ENCODE measurements at places on chromosomes 4 and X.

DNA sequence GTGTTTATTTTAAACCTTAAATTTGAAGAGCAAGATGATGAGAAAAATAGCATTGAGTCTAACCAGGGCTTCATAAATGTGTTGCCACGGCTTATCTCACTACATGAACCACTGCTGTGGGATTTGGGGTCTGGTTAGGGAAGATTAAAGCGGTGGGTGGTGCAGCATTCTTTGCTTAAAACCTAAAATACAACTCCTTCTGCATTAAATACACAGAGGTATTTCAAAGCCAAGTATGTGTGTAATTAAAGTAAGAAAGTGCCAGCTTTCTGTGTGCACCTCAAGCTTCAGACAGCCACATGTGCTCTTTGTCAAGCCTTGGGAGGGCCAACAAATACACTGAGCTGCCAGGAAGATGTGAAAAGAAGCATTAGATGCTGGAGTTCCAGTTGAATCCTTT lies 128.0 kb downstream of the CPE start:
- DNase-seq = no peak

- DNase-seq = peak; percentile 77
These were observed 6.0 kb upstream of the SH3TC1 start for GRCh38 chr4:8192748-8193738.

DNA sequence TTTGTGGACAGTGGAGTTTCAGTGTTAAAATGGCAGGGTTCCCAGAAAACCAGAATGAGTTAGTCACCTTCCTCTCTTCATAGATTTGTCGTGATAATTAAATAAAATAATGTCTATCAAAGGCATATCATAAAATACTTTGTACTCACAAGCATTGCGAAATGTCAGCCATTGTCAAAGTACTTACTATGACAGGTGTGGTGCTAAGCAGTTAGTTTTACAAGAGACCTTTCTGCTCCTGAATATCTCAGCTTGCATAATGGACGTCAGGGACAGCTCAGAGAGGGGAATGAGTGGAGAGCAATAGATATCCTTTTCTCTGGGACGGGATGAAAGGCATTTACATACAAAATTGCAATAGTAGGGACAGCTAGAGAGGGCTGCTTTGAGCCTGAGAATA lies 560.9 kb downstream of the KCNIP4 start:
- DNase-seq = no peak

DNA sequence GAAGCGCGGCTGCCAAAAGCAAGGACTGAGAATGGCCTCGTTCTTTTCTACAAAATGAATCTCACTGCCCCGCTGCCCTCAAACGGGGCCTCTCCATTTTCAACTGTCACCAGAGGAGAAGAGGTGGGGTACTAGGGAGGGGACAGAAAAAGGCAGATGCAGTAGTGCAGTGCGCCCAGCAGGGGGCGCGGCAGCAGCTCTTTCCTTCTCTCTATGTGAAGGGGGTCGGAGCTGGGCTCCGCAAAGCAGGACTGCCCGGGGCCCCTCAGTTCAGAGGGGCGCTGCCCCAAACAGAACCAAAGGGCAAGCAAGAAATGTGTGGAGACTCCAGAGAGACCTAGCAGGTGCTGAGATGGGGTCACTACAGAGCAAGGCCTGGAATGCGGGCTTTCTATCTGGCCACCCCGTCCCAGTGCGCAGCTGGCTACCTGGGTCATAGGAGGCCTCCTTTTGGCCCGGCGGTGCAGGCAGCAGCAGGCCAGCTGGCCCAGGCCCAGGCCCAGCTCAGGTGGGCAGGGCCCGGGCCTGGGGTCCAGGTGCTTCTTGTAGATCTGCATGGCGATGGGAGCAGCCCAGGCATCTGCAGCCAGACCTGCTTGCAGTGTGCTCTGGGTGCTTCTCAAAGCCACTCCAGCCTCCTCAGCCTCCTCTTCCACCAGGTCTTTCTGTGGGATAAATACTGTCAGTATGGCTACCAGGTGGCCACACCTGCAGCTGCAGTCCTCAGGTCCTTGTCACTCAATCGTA lies 5.9 kb downstream of the IRAK1 start:
- peak; percentile 51 for DNase-seq

DNA sequence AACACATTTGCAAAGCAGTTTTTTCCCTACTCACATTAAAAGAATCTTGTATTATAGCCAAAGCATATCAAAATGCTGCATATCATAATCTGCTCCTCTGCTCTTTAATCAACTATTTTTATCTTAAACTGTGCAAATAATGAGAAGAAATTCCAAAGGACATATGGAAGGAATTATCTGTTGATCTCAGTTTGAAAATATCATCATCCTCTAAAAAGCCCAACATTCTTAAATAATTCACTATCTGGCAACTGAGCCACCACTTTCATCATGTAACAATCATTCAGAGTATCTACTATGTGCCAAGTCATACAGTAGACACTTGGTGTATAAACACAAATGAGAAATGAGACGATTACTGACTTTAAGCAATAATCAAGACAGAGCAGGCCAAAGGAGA lies 63.0 kb downstream of the PRSS12 start:
- no peak for DNase-seq

GRCh38 chr4:4981427-4981826 lies 37.8 kb downstream of the CYTL1 start:
- no peak for DNase-seq

DNA sequence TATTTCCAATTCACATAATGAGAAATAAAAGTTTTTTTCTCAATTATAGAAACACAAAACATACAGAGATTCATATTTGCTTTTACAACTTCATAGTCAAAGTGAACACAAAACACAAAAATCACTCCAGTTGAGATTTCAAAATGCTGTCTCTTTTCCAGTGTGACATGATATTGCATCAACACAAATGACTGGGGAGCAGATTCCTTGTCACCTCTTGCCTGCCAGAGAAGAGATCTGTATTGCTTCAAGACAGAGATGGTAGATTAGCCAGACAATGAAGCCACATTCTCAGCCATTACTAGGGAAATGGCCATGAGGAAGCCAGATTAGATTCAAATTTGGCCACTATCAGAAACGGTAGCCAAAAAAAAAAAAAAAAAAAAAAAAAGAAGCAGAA lies 2313.1 kb upstream of the AGA start:
- peak; percentile 38 for DNase-seq

DNA sequence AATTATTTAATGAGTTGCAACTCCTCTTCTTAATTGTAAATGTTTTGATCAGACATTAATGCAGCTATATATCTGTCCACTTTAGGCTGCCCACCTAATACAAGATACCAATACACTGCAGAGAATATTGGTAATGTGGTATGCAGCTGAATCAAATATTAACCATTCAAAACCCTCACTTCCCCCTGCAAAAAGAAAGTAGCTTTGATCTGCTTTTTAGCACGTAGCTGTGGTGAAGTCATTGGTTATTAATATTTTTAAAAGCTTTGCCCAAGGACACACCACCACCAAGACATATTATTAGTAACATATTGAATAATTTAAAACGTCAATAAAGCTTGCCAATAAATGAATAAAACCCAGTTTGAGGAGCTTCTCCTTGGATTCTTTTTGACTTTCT lies 28.6 kb upstream of the CYP2U1 start:
- DNase-seq = no peak

DNA sequence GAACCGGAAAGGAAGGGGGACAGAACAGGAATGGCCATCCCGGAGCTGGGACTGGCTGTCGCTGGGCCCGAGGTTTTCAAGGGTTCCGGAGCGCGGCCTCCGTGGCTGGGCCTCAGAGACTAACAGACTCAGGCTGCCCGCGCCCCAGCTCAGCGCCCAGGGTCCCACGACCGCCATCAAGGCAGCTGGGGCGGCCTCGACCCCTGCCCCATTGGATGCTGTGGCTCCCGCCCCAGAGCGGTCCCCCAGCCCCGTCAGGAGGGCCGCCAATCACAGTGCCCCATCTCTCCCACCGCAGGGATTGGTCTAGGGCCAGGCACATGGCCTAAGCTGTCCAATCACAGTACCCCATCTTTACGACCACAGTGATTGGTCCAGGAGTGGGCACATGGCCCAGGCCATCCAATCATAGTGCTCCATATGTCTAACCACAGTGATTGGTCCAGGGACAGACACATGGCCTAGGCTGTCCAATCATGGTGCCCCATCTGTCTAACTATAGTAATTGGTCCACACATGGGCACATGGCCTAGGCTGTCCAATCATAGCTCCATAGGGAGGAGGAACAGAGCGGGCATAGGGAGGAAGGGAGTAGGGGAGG lies 105.3 kb upstream of the NKX1-1 start:
- DNase-seq = peak; percentile 32

- peak; percentile 21 for DNase-seq
These were observed 20.8 kb downstream of the IRF2 start for GRCh38 chr4:184453365-184454160.

DNA sequence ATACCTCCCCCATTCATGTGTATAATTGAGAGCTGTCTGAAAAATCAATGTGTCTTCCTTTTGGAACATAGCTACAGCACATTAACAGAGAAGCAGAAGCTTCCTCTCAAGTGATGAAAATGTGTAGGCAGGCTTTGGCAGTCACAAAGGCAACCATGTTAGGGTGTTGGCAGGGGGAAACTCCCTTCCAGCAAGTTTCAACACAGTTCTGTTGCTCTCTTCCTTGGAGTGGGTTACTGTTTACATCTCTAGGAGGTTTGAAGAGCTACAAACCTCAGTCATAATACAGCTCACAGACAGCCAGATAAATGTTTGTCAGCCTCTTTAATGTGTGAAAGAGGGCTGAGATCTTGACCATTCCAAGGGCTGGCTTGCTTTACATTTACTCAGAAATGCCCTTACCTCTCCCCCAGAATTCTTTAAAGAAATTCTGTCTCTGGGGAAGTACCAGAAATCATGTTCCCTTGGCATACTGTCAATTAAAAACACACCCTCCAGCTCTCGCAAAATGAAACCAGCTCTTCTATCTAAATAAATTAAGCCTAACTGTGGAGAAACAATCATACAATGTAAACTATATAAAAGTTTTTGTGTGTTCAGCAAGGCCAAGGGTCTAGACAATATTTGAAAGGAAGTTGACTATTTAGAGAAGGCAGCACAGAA lies 18.9 kb downstream of the ZBTB33 start:
- DNase-seq = no peak

DNA sequence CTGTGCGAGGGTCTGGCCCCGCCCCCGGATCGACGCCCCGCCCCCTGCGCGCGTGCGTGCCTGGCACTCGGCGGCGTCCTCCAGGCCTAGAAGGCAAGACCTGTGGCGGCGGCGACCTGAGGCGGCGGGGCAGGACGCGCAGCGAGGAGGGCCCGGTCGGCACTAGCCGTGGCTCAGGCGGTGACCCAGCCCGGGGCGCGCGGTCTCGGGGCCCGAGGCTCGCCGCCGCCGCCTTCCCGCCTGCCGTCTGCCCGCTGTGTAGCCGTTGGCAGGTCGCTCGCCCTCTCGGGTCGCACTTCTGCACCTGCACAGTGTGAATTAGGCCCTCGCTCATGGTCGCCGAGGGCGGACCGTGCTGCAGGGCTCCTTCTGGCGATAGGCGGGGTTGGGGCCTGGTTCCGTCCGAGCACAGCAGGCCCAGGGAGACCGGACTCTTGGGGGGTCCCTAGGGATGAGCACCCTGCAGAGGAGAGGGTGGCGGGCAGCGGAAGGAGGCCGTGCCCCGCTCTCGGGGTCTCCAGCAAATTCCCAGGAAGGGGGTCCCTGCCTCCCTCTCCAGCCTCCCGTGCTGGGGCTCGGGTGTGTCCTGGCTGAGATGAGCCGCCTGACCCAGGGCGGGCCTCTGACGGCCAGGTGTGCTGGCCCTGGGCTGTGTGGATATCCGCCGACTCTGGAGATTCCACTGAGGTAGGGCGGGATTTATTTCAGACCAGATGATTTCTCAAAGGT lies 557 bp upstream of the FAM53A start:
- no peak for DNase-seq

- DNase-seq = no peak
These were observed 1323.4 kb downstream of the C4orf33 start for GRCh38 chr4:130419211-130419975.

DNA sequence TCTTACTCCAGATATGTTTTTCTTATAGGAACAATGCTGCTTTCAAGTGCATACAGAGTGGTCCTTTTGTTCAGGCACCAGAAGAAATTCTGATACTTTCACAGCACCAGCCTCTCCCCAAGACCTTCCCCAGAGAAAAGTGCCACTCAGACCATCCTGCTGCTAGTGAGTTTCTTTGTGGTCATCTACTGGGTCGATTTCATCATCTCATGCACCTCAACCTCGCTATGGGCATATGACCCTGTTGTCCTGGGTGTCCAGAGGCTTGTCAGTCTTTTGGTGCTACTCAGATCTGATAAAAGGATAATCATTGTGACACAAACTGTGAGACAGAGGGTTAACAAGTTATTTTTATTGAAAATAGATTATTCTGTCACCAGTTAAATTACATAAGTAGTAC lies 39.5 kb downstream of the WDR13 start:
- DNase-seq = no peak

GRCh38 chr4:151887031-151887815 lies 126.4 kb upstream of the GATB start:
- no peak for DNase-seq

DNA sequence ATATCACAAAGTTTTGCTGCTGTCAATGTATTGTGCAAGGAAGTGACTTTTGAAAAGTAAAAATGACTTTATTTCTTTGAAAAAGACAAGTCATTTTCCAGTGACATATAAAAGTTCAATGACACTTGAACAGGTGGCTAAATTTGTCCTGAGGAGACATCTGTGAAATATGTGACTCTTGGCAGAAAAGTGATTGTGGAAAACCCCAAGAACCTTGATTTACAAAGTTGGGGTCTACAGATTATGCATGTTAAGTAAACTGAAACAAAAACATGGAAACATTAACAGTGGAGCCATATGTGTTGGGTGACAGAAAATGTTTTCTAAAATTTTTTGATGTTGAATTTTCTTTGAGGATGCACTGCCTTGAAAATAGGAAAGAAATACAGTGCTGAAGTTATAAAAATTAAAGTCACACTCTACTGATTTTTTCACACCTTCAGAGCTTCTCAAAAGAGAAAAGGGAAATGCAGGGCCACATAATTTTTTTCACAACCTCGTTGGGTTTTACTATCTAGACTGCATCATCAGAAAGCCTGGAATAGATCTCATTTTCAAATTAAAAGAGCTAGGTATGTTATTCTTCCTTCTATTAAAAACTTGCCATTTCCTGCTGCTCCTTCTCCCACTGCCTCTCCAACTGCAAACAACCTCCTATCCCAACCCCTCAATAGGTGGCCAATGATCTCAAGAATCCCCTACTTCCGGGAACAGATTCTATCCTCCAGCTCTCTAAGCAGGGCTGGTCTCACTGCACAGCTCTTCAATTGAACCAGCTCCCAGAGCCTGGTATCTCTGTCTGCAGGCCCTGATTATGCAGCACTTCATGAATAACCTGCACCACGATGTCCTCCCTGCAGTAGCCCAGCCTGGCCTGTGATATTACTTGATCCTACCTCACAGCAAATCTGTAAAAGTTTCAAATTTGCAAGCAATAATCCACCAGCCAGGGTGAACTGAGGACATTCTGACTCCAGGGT lies 570.8 kb upstream of the CPEB2 start:
- no peak for DNase-seq

Measured in hematopoietic multipotent progenitor cell treated with erythropoietin and hydrocortisone succinate and interleukin-3 and kit ligand, for 8 days (in vitro differentiated cells).